RPMI8226 (cell line): ENCODE measurements at places on chromosomes 13 and 19.

DNA sequence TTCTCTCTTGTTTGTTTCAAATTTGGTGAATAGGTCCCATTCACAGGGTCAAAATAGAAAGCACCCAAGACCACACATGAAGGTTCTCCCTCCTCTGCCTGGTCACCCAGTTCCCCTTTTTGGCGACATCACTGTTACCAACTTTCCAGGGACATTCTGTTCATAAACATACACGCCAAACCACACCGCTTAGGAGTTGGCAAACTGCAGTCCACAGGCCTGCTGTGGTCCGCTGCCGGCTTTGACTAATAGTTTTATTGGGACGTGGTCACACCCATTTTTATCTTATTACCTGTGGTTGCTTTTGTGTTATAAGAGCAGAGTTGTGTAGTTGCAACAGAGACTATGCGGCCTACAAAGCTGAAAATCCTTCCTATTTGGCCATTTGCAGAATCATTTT lies 24.2 kb downstream of the UHRF1 start:
- DNase-seq, result no peak

DNA sequence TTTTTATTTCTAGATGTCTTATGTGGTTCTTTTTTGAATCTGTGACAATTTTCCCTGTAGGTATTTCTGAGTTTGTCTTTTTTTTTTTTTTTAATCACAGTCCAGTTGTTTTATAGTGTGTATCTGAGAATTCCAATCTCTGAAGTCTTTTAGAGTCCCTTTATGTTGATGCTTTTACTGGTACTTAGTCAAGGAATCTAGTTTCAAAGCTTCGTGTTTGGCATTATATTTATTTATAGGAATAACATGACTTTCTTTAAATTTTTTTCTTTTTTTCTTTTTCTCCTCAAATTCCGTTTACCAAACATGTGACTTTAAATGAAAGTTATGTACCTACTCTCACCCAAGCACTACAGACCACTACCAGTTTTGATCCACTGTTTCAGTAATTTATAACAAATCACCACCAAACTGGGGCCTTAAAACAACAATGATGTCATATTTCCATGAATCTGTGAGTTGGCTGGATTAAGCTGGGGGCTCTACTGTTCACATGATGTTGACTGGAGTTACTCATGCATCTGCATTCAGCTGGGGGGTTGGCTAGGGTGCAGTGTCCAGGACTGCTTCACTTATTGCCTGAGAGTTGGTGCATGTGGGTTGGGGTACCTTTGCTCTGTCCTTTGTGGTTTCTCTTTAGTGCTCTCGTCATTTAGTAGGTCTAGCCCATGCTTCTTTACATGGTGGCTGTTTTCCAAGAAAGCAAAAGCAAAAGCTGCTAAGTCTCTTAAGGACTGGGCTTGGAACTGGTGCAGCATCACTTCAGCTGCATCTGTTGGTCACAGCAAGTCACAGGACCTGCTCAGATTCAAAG lies 22.3 kb downstream of the KCTD4 start:
- no peak for DNase-seq

DNA sequence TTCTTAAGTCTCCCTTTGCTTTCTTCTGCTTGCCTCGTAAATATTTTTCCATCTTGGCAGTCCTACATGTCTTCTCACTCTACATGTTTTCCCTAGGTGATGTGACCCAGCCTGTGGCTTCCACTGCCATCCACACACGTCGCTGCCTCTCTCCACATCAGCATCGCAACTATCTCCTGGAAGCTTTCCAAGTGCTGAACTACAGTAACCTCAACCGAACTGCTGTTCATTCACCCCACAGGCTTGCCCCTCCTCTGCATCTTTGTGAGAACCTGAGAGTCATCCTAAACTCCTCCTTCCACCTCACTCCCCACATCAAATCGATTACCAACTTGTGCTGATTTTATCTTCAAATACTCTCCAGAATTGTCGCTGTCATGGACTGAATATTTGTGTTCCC lies 41.2 kb upstream of the USPL1 start:
- peak; percentile 83 for DNase-seq

DNA sequence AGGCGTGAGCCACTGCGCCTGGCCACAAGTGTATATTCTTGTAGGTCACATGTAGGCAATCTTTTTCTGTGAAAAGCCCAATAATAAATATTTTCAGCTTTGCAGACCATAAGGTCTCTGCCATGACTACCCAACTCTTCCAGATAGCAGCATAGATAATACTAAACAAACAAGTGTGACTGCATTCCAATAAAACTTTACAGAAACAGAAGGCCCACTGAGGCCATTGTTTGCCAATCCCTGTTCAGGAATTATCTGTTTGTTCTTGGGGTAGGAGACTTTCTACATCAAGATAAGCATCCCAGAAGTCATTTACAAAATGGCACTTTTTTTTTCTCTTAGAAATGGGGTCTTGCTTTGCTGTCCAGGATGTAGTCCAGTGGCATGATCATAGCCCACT lies 2.8 kb upstream of the ZNF329 start:
- no peak for DNase-seq
